CD4-positive, alpha-beta memory T cell (primary cell): ENCODE measurements at places on chromosomes 7 and 10. TPM values are rescaled to one million over a fixed set of nuclear protein-coding genes. Genes with fewer than 3 reads are reported as not detected.

The SSBP1 gene
- polyA plus RNA-seq = 314 TPM

The INA gene
- not detected for polyA plus RNA-seq

The TMEM236 gene
- not detected for polyA plus RNA-seq

The MRC1 gene
- polyA plus RNA-seq = not detected

The ITPRID1 gene
- polyA plus RNA-seq = not detected

The FOXL3 gene
- polyA plus RNA-seq = not detected

The LRRC18 gene
- polyA plus RNA-seq = not detected

DNA sequence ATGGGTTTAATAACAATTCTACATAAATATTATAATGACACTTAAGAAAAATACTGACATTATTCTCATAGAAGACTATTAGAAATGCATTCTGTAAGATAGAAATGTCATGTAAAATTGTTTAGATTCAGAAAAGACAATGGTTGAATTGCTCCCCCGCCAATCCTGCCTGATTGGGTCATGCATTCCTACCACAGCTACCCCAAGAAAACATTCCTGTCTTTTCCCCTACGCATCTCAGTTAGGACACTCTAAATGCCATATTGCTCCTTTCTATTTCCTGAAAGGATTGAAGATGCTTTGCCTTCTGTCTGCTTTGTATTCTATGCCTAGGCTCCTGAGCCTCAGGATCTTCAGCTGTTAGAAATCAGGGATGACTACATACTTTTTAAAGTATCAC is 109.4 kb downstream of the DGKB start:
- H3K4me3 ChIP-seq = no peak overlapping the region
- no peak for DNase-seq
- no peaks in the 10 kb centered on the region for H3K4me1 ChIP-seq
- H3K27me3 ChIP-seq = no peaks in the 10 kb centered on the region

- no peaks in the 10 kb centered on the region for H3K36me3 ChIP-seq
- no peak for DNase-seq
- H3K4me3 ChIP-seq = peak overlapping the region; percentile 83
- H3K27me3 ChIP-seq = no peaks in the 10 kb centered on the region
Observed at GRCh38 chr10:102431452-102432124, 786 bp downstream of the CUEDC2 start.

DNA sequence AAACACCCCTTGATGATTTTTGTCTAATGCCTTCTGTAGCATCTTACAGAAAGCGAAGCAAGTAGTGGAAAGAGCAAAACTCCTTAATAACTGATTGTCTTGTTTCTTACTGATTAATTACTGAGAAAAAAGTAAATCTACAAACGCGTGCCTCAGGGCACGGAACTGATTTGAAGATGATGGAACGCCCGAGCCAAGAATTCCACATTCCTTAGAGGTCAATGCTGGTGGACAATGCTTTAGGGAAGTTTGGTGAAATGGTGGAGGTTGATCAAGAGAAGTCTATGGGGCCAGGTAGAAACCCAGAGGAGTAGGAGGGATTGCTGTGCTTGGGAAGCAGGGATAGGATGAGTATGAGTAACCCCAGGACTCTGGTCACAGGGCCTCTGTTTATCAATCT is 5.0 kb upstream of the SORBS1 start:
- H3K27me3 ChIP-seq = no peaks in the 10 kb centered on the region
- peaks cover 5% of the 10 kb centered on the region for H3K4me1 ChIP-seq
- no peak for DNase-seq

DNA sequence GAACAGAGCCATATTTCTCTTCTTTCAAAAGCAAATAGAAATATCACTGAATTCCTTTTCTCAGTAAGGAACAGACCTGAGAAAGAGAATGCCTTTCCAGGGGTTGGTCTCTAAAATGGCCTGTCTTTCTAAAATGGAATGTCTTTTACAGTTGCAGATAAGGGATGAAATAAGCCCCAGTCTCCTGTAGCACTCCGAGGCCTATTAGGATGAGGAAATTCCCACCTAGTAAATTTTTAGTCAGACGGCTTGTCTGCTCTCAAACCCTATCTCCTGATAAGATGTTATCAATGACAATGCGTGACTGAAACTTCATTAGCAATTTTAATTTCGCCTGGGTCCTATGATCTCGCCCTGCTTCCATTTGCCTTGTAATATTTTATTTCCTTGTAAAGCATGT is 2.9 kb upstream of the EFCAB10 start:
- no peak for DNase-seq
- H3K4me3 ChIP-seq = no peak overlapping the region
- H3K36me3 ChIP-seq = no peaks in the 10 kb centered on the region
- no peaks in the 10 kb centered on the region for H3K27me3 ChIP-seq
- H3K27ac ChIP-seq = no peak overlapping the region

DNA sequence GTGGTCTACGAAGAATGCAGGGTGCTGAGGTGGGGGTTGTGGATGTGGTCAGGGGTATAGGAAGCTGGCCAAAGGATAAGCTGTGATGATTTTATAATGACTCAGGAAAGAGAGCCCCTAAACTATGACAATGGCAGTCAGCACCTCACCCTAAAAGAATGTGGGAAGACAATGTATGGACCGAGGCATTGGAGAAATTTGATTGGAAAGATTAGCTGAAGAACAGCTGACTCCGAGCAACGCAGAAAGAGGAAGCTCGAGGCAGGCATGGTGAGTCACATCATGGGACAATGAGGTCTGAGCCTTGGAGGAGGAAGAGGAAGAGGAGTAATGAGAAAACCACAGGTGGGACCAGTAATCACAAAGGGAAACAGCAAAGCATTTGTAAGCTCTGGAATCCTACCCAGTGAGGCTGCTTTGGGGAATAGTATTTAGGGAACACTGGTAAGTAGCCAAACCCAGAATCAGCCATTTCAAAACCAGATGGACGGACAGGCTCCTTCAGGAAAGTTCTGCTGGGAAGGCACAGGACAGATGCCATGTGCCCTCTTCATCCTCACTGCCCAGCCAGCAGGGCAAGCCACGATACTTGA is 295.4 kb downstream of the PRPF18 start:
- DNase-seq = no peak
- H3K36me3 ChIP-seq = no peaks in the 10 kb centered on the region
- H3K4me1 ChIP-seq = no peaks in the 10 kb centered on the region

DNA sequence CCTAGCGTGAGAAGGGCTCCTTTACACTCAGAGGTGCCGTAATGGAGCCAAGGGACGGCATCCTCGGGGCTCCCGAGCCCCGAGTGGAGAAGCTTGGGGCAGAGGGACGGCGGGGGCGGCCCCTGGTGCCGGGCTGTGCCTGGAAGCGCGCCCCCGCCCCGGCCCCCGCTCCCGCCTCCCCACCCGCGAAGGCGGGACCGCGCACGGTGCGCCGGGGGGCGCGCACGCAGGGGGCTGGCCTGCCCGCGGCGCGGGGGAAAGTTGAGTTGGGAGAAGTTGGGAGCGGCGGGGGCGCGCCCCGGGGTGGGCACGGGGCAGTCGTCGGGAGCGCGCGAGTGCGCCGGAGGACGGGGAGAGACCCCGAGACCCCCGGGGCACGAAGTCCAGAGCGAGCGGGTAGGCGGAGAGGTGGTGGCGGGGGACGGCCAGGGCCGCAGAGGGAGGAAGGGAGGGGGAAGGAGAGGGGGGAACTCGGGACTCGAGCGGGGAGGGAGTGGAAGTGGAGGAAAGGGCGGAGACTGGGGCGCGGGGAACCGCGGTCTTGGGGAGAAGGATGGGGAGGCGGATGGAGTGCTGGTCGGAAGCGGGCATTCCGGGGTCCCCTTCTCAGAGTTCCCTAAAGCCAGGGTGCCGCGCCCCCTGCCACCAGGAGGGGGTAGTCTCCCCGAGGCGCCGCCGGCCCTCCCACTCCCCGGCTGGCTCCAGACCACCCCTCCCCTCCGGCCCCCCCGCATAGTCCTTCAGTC is at the start of gene SLC4A2:
TSS of gene SLC4A2 (plus strand) at position 223 of the 746 bp plus-strand sequence. CDS start 2,399 bp downstream, outside the sequence.
- peak within 1 kb of the TSS; percentile 70 for H3K4me3 ChIP-seq
- H3K36me3 ChIP-seq = peaks cover 2% of the 10 kb centered on the region
- H3K4me1 ChIP-seq = peaks cover 41% of the 10 kb centered on the region

- H3K36me3 ChIP-seq = no peaks in the 10 kb centered on the region
- peaks cover 45% of the 10 kb centered on the region for H3K4me1 ChIP-seq
- H3K4me3 ChIP-seq = peak within 1 kb of the TSS; percentile 88
- peak; percentile 91 for DNase-seq
- H3K27ac ChIP-seq = peak within 1 kb of the TSS; percentile 81
- no peaks in the 10 kb centered on the region for H3K27me3 ChIP-seq
Observed at GRCh38 chr10:32056136-32057035, at the start of gene KIF5B. TSS of gene KIF5B (minus strand) at chr10:32056425. CDS start at chr10:32055973, 452 bp downstream.

- no peaks in the 10 kb centered on the region for H3K36me3 ChIP-seq
- DNase-seq = no peak
Observed at GRCh38 chr10:528173-529165, 161.0 kb downstream of the DIP2C start.

DNA sequence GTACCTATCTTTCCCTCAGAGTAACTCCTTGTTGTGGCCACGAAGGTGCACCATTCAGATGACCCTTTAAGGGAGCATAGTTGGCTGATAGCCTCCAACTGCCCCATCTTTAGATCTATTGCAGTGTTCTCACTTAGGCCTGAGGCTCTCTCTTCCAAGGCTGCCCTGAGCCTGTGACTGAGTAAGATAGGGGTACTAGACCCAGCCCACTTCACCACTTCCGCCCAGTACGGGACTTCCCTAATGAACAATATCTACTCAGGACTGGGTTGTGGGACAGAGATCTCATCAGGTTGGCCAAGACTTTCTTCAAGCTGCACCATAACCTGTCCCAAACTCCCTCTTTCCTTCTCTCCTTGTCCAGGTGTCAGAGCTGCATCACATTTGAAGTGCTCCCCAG is 5.7 kb upstream of the GNAI1 start:
- H3K4me3 ChIP-seq = no peak overlapping the region
- DNase-seq = no peak
- no peaks in the 10 kb centered on the region for H3K27me3 ChIP-seq

- no peaks in the 10 kb centered on the region for H3K27me3 ChIP-seq
- peak overlapping the region; percentile 23 for H3K4me3 ChIP-seq
- peaks cover 14% of the 10 kb centered on the region for H3K4me1 ChIP-seq
- no peak overlapping the region for H3K27ac ChIP-seq
- DNase-seq = no peak
- no peaks in the 10 kb centered on the region for H3K36me3 ChIP-seq
Observed at GRCh38 chr10:13707156-13707881, 120.6 kb downstream of the PRPF18 start.

DNA sequence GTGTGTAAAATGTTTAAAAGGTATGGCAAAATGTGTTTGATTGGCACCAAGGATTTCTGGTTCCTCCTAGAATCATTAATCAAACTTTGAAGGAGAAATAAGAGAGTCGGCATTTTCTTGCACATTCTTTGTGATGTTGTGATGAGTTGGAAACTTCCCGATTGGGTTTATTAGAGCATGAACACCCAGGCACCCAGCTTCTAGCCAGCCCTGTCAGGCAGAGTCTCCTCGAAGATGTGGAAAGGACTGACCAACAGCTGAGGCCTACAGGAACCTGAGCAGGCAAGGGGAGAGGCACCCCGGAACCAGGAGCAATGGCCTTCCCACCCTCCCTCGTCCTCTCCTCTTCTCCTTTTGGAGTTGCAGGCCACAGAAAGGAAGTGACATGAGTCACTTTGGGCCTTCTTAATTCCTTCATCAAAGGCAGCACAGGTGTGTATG is 68.7 kb downstream of the EGFR start:
- DNase-seq = no peak
- no peaks in the 10 kb centered on the region for H3K4me1 ChIP-seq
- no peaks in the 10 kb centered on the region for H3K27me3 ChIP-seq

- no peaks in the 10 kb centered on the region for H3K36me3 ChIP-seq
- no peak overlapping the region for H3K27ac ChIP-seq
- no peaks in the 10 kb centered on the region for H3K27me3 ChIP-seq
- DNase-seq = no peak
- no peaks in the 10 kb centered on the region for H3K4me1 ChIP-seq
Observed at GRCh38 chr10:126661841-126662515, 8.5 kb downstream of the C10orf90 start.

DNA sequence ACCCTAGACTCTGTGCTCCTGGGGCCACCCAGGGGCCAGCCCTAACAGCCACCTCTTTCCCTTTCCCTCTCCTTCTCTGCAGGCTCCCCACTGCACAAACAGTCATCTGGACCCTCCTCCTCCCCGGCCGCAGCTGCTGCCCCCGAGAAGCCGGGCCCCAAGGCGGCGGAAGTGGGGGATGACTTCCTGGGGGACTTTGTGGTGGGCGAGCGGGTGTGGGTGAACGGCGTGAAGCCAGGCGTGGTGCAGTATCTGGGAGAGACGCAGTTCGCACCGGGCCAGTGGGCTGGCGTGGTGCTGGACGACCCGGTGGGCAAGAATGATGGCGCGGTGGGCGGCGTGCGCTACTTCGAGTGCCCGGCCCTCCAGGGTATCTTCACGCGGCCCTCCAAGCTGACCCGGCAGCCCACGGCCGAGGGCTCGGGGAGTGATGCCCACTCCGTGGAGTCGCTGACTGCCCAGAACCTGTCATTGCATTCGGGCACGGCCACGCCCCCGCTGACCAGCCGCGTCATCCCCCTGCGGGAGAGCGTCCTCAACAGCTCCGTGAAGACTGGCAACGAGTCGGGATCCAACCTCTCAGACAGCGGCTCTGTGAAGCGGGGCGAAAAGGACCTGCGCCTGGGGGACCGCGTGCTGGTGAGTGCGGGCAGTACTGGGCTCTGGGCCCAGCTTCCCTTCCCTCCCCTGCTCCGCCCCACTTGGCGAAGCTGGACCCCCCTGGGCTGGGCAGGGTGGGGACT is 49.3 kb downstream of the CLIP2 start:
- H3K4me1 ChIP-seq = no peaks in the 10 kb centered on the region
- H3K27ac ChIP-seq = no peak overlapping the region
- no peaks in the 10 kb centered on the region for H3K36me3 ChIP-seq
- no peak for DNase-seq

- H3K36me3 ChIP-seq = no peaks in the 10 kb centered on the region
- DNase-seq = no peak
- no peaks in the 10 kb centered on the region for H3K27me3 ChIP-seq
- H3K27ac ChIP-seq = no peak overlapping the region
Observed at GRCh38 chr7:39094731-39095130, 117.0 kb downstream of the POU6F2 start.

GRCh38 chr7:13633857-13634256 is 355.6 kb downstream of the ETV1 start:
- no peak overlapping the region for H3K4me3 ChIP-seq
- no peaks in the 10 kb centered on the region for H3K4me1 ChIP-seq
- H3K27me3 ChIP-seq = no peaks in the 10 kb centered on the region
- H3K27ac ChIP-seq = no peak overlapping the region
- no peak for DNase-seq

DNA sequence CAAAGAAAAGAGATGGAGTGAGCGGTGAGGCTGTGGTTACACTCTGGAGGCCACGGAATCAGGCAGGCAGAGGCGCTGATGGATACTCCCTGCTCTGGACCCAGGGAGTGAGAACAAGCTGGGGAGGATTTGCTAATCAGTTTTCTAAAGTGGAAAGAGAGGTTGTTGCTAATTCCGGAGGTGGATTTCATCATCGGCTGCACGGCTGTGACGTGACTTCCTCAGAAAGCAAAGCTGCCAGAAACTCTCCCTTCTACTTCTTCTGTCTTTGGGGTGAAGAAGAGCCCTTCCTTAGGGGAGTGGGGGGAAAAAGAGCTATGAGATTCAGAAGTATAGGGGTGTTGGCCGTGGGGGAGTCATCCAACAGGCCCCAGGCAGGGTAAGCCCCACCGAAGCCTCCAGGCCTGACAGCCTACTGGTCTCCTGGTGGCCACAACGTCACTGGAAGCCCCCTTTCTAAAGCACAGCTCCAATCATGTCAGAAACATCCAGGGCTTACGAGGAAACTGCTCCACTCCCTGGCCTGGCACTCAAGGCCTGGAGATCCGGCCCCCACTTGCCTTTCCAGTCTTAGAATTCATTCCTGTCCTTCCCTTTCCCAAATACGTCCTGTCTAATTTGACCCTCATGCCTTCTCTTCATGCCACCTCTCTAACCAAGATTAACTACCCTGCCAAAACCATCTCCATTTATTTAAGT is 114.5 kb downstream of the HIP1 start:
- DNase-seq = no peak
- H3K4me3 ChIP-seq = no peak overlapping the region
- H3K4me1 ChIP-seq = no peaks in the 10 kb centered on the region
- no peaks in the 10 kb centered on the region for H3K27me3 ChIP-seq
- H3K27ac ChIP-seq = no peak overlapping the region
